ENCODE measurements at places on chromosomes 1 and 21.

DNA sequence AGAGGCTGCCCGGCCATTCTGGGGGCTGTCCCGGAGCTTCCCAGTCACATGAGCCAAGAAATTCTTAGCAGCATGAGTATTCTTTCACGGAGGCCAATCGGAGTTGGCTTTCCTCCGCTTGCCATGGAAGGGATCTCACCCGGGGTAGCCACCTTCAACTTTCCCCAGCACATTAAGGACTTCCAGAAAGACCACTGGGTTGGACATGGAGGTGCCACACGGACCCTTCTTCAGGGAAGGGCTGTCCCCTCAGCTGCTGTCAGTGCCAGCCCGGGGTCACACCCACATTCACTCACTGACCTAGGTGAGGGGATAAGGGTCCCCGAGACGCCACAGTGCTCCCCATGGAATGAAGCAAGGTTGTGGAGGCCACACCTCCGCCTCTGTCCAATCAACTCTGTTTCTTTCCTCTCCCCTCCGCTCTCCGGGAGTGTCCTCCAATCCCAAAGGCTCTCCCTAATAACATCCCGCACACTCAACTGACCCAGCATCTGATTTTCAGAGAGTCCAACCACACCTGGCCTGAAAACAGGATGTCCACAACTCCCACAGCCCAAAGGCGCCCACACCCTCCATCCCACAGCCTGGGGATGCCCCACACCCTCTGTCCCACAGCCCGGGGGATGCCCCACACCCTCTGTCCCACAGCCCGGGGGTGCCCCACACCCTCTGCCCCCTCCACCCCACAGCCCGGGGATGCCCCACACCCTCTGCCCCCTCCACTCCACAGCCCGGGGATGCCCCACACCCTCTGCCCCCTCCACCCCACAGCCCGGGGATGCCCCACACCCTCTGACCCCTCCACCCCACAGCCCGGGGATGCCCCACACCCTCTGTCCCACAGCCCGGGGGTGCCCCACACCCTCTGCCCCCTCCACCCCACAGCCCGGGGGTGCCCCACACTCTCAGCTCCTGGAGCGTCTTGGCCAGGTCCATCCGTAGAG lies 19.4 kb downstream of the RSPH1 start:
- DNase-seq = no peak

DNA sequence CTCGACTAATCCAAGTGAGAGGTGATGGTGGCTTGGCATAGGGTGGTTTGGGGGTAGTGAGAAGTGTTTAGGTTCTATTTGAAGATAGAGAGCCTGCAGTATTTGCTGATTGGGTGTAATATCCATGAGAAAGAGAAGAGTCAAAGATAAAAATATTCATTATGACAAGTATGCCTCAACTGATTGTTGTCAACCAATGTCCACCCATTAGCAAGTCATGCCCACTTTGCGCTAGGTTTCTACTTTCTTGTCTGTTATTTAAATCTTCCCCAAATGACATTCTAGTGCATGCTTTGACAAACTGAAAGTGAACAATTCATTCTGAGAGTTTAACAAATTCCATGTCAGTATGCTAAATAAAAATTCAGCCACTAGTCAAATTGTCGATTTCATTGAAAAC lies 3.8 kb upstream of the XCL1 start:
- no peak for DNase-seq

DNA sequence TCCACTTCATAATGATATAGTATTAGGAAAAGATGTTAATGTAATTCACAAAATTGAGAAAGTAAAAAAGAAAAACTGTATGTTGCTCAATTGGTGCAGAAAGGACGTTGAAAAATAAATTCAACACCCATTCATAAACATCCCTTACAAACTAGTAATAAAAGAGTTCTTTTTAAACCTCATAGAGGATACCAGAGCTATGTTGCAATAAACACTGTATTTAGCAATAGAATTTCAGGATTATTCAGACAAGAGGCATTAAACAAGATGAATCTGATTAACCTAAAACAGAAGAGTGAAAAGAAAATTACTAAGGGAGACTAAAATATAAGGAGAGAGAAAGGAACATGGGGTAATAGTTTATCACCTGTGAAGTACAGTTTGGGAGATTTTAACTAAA lies 154.8 kb downstream of the NTPCR start:
- no peak for DNase-seq

DNA sequence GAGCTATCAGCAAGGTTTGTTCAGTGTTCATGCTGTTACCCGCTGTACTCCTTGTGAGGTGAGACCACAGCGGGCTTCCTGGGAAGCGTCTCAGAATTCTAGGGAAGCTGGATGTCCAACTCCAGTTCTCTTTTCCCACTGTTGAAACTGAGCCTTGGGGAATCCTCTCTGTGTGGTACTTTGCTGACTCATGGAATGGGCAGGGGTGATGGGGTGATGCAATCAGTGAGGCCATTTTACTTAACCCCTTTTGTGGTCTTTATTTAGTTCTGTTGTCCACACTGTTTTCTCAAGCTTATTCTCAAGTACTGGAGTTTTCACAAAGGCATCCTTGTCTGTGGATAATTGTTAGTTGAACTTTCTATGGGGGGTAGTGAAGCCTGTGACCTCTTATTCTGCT lies 42.6 kb downstream of the ACKR1 start:
- no peak for DNase-seq

GRCh38 chr1:40404670-40405462 lies 31.3 kb downstream of the SMAP2 start:
- DNase-seq = no peak

GRCh38 chr1:247210062-247210375 lies 38.2 kb upstream of the ZNF124 start:
- no peak for DNase-seq

DNA sequence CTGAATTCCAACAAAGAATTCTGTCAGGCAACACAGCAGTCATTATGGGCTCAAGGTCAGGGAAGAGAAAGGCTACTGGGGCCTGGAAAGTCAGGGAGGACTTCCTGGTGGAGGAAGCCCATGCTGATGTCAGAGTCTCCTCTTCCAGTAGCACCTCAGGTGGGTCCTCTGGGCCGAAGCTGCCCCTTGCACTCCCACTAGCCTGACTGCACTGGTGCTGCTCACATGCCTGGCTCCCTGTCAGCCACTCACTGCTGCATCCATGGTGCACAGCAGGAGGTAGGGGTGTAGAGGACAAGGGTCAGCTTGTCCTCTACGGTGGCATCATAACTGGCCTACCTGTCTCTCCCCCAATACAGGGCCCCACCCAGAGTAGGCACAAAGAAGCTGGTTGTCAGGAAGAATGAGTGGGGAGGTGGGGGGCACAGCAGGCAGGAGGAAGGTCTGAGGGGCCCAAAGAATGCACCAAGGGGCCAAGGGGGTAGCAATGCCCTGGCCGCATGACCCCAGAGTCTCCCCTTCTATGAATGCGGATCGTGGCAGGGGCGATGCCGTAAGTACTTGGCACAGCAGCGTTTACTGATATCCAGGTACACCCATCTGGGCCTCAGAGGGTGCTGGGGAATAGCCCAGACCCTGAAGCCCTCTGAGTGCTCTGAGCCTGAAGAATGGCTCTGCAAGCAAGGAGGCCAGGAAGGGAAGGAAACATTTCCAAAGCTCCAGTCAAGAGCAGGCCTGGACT lies 80.3 kb downstream of the GLIS1 start:
- no peak for DNase-seq

GRCh38 chr21:42633858-42634257 lies 19.6 kb upstream of the PDE9A start:
- DNase-seq = no peak

- DNase-seq = no peak
Measured at GRCh38 chr1:69913977-69914376, 291.4 kb downstream of the LRRC40 start.

DNA sequence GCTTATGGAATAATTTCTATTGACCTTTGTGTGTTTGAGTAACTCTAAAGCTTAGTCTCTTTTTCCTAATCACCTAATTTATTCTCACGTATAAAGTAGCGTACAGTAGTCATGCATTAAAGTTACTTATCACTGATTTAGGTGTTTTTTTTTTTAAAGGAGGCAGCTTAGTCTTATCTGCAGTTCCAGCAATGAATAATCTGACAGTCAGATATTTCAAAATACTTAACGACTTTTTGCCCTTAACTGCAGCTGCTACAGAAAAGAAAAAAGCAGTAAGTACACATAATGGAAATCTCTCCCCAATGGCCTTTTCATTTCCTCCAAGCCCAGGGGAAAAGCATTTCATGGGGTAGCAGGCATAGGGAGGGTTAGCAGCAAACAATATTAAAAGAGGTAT lies 54.6 kb downstream of the SLC35F3 start:
- DNase-seq = no peak

DNA sequence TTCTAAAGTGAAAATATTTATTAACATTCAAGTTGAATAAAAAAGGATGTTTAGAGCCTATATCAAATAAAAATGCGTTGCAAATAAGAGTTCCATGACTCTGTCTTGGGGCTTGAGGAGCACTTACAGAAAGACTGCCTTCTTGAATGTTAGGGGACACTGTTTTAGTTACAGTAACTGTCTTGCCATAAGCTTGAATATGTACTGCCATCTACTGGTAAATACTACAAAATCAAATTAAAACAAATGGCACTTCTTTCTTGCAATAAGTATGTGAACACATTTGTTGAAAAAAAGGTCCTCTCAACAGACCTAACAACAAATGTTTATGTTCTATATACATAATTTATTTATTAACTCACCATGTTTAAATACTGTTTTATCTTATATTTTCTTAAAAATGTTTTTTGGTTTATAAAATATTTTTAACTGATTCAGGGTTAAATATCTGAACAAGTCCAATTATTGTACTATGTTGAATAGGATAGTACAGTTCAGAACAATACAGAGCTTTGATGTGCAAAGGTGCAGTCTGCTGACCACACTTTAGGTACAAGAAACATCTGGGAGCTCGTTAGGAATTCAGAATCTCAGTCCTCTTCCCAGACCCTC lies 199.5 kb downstream of the LRRIQ3 start:
- no peak for DNase-seq

DNA sequence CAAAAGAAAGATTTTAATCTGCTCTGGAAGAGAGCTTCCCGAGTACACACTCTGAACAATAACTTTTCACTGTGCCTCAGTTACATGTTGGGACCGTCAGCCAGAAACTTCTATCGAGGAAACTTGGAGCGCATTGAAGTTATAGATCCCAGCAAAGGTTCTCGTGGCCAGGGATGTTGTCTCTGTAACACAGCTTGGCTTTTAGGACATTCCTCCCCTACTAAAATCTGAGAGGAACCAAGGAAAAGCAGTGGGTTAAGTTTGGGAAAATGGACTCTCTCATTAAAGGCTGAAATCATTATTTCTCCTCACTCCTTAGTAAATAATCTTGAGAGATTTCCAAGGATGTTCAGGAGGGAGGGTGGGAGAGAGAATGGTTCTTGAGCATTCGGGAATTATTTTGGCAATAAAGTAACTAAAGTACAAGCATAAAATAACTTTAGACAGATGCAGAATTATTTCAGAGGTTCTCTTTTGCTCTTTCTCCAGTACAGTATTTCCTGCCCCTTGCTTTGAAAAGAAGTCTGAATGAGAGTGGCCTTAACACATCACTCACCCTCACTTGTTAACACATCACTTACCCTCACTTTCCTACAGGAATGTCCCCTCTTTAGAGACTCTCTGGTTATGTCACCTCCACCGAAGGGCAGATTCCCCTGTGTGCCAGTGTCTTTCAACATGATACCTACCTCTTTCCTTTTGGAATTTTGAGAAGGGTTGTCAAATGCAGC lies 1.8 kb upstream of the NFIA start:
- no peak for DNase-seq

DNA sequence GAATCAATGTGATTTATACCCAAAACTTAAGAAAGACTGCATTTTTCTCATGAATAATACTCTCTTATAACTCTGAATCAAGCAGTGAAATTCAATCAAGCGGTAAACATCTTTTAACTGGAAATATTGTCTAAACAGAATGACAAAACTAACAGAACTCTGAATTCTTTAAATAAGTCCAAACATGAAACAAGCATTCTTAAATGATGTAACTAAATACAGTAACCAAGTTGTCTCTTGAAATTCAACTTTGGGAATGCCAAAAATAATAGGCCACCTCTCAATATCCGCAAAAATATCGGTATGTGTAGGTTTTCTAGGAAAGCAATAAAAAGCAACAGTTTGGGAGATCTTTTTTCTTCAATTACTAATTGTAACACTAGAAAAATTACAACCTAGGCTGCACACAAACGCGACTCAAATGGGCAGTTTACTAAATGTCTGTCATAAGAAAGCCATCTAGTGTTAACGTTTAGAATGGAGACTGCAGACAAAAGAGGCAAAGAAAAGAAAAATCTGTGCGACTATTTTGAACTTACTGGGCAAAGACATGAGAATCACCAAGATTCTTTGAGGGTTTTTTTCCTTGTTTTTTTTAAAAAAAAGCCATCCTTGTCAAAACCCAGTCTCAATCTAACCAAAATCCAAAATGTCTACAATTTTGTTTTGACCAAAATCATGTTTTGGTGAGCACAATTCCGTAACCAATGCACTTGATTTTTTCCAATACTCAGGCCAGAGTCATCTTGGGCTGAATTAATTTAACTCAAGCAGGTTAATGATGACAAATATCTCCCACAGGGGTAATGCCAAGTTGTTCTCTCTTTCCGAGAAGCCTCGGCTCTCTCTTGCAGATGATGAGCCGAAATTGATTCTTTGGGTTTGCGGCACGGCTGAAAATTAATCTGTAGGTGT lies 1.3 kb downstream of the SIPA1L2 start:
- DNase-seq = no peak

GRCh38 chr1:203173566-203173965 lies 2.1 kb downstream of the MYBPH start:
- DNase-seq = no peak

GRCh38 chr1:42806593-42806992 lies 10.3 kb upstream of the ERMAP start:
- DNase-seq = no peak

Measured in T1000 (cell line).